RPMI8226 (cell line): ENCODE measurements at places on chromosomes 3 and 15.

GRCh38 chr3:49813497-49814174 lies at the start of gene UBA7:
Gene UBA7, minus strand, starts transcription at chr3:49813953. Its CDS starts 166 bp downstream, at chr3:49813787.
- DNase-seq: peak; percentile 36

- DNase-seq: no peak
Observed at GRCh38 chr3:182740710-182741109, 52.6 kb upstream of the ATP11B start.

GRCh38 chr3:17092583-17092933 lies 207.8 kb downstream of the PLCL2 start:
- DNase-seq: no peak

- DNase-seq: peak; percentile 83
Observed at GRCh38 chr3:183584246-183584913, 28.9 kb upstream of the KLHL6 start.

GRCh38 chr15:49235446-49236124 lies 65.5 kb downstream of the GALK2 start:
- DNase-seq: peak; percentile 69

DNA sequence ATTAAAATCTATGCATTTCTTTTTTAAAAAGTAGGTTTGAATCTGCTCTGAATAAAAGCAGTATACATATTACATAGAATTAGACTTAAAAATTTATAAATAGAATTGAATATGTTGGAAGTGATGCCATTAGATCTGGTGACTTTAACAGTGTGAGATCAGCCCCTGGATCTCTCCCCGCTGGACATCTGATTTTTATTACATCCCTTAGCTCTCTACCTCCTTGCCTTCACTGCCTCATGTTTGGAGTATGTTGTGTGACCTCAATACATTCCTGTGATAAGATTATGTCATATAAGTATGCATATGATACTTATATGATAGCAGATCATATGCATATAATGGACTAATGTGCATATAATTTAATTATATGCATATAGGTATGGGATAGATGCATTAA lies 643.4 kb upstream of the NR2F2 start:
- DNase-seq: no peak

DNA sequence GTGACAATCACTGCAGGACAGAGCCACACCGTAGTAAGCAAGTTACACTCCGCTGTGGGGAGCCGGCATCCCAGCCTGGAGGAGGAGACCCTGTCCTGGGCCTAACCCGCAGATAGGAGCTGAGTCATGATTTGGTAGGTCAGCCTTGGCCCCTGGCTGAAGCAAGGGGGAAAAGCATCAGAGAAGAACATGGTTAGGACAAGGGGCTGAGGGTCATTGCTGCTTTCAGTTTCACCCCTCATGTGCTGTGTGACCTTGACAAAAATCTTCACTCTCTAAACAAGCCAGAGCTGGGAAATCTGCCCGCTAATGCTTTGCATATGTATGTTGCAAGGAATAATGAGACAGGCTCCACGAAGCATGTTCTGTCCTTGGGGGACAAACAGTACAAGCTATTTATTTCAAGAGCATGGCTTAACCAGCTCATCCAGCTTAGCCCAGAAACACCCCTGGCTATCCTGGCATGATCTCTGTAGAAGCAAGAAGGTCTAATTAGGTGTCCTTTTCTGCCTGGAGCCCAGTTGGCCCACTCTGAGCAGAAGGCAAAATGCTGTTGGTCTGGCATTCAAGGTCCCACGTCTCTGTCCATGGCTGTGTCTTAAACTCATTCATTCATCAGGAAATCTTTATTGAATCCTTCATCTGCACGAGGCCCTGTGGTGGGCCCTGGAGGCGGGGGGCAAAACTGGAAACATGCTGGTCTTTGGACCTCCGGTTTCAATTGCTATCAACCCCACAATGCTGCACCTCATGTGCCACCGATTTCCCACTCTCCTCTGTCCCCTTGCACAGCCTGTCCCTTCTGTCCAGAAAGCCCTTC lies 221.3 kb upstream of the LYSMD4 start:
- no peak for DNase-seq

- DNase-seq: peak; percentile 15
Observed at GRCh38 chr15:69573815-69574475, 121.3 kb downstream of the RPLP1 start.

GRCh38 chr15:55791551-55792400 lies 48.8 kb upstream of the PRTG start:
- DNase-seq: peak; percentile 20

GRCh38 chr3:2822611-2823010 lies 287.6 kb downstream of the IL5RA start:
- DNase-seq: no peak

- DNase-seq: no peak
Observed at GRCh38 chr3:61463191-61463590, 98.2 kb upstream of the PTPRG start.

GRCh38 chr3:71408903-71409302 lies 174.6 kb downstream of the FOXP1 start:
- DNase-seq: no peak

DNA sequence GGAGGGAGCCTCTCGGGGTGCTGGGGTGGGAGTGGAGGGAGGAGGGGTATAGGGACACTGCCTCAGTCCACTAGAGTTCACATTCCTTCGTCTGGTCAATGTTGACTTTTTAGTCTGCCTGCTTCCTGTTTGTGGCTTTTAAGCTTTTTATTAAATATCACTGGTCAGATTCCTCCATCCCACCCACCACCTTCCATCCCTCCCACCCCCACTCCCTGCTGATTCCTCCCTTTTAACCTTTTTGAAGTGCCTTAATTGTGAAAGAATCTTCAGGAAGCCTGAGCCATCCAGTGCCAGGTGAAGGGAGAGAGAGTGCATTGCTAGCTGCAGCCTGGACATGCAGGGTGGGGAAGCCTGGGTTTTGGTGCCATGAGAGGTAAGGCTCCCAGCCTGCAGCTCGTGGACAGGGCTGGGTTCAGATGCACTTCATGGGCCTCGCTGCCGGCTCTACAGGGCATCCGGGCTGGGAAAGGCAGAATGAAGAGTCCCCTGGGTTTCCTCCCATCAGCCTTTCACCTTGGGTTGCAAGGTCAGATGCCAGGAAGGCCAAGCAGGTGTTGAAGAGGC lies 105.9 kb downstream of the DNAJB8 start:
- DNase-seq: no peak

- peak; percentile 52 for DNase-seq
Observed at GRCh38 chr3:194688200-194688740, 2.6 kb downstream of the FAM43A start.

DNA sequence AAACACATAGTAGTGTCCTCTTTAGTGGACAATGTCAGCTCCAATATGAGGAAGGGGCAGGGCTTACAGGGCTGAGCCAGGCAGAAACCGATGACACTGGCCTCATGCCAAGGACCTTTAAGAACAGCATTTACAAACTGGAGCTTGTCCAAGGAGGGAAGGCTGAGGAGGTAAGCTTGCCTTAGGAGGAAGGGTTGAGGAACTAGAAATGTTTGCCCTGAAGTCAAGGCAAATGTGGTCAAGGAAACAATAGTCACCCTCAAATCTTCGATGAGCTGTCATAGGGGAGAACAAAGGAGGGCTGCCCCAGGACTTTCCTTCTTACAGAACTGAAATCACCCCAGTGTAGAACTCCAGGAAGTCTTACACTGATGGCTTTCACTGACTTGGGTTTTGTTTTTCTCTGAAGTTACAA lies 136.4 kb downstream of the LIPC start:
- peak; percentile 97 for DNase-seq

DNA sequence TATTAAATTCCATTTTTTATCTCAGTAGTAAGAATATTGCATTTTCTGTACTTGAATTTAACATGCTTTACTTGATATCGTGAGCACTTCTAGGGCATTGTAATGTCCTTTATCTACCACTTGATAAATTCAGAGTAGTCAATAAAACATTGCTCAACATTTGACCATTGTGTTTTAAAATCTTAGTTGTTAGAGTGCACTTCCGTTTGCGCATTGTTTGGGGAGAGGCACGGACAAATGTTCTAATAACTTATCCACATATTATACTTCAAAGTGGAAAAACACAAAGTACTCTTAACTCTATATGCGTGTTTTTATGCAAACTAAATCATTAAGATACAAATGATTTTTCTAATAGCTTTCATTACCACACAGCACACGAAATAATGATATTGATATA lies 419 bp downstream of the FAM227B start:
- peak; percentile 20 for DNase-seq

- no peak for DNase-seq
Observed at GRCh38 chr15:93974804-93975481, 256.4 kb upstream of the MCTP2 start.

GRCh38 chr15:73232776-73233175 lies 136.0 kb downstream of the HCN4 start:
- no peak for DNase-seq
